ENCODE measurements at places on chromosomes 3 and 15.

- H3K4me1 ChIP-seq = peaks cover 10% of the 10 kb centered on the region
- DNase-seq = peak; percentile 60
- H3K27ac ChIP-seq = peak overlapping the region; percentile 27
- peaks cover 6% of the 10 kb centered on the region for H3K27me3 ChIP-seq
Observed at GRCh38 chr3:197456261-197457091, 99.3 kb downstream of the BDH1 start.

DNA sequence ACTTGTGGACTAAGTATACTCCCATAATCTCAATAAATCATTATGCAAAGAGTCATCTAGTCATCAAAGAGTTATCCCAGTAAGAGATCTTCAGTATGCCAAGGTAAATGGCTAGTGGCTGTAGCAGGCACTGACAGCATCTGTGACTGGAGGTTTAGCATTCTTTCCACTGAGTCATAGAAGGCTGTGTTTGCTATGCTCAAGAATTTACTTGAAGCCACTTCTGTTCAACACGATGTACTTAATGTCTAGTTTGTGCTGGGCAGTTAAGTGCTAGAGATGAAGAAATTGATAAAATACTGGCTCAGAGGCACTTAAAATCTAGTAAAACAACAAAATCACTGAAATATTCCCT is 13.0 kb downstream of the ZBED2 start:
- peaks cover 51% of the 10 kb centered on the region for H3K36me3 ChIP-seq
- H3K27me3 ChIP-seq = no peaks in the 10 kb centered on the region
- H3K4me3 ChIP-seq = no peak overlapping the region
- no peak overlapping the region for H3K27ac ChIP-seq

- no peak overlapping the region for H3K27ac ChIP-seq
- H3K4me3 ChIP-seq = no peak overlapping the region
- no peak for DNase-seq
- H3K36me3 ChIP-seq = no peaks in the 10 kb centered on the region
- no peaks in the 10 kb centered on the region for H3K4me1 ChIP-seq
Observed at GRCh38 chr15:62403164-62403809, 238.2 kb upstream of the C2CD4B start.

- no peaks in the 10 kb centered on the region for H3K4me1 ChIP-seq
- no peak overlapping the region for H3K27ac ChIP-seq
- H3K36me3 ChIP-seq = no peaks in the 10 kb centered on the region
- no peaks in the 10 kb centered on the region for H3K27me3 ChIP-seq
- no peak overlapping the region for H3K4me3 ChIP-seq
Observed at GRCh38 chr3:64818196-64818595, 130.4 kb upstream of the ADAMTS9 start.

GRCh38 chr15:44038755-44039191 is 156.3 kb downstream of the FRMD5 start:
- no peak overlapping the region for H3K27ac ChIP-seq
- H3K27me3 ChIP-seq = no peaks in the 10 kb centered on the region
- no peak overlapping the region for H3K4me3 ChIP-seq
- no peaks in the 10 kb centered on the region for H3K36me3 ChIP-seq

DNA sequence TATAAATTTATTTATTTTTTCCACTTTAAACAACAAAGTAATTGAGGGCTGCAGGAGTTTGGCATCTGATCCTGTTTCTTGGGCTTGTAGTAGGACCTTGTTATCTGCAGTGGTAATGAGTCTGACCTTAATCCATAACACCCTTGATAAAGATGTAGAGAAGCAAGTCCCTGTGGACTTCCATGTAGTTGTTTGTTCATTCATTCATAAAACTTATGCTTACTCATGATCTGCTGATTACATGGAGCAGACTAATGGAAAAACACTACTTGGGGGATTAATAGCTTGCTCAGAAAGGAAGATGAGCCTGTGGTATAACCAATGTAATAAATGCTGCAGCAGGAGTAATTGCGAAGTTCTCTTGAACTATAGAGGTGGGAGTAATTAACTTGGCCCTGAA is 271.5 kb upstream of the TBL1XR1 start:
- no peaks in the 10 kb centered on the region for H3K27me3 ChIP-seq
- no peak overlapping the region for H3K27ac ChIP-seq
- no peaks in the 10 kb centered on the region for H3K36me3 ChIP-seq
- H3K4me1 ChIP-seq = no peaks in the 10 kb centered on the region

DNA sequence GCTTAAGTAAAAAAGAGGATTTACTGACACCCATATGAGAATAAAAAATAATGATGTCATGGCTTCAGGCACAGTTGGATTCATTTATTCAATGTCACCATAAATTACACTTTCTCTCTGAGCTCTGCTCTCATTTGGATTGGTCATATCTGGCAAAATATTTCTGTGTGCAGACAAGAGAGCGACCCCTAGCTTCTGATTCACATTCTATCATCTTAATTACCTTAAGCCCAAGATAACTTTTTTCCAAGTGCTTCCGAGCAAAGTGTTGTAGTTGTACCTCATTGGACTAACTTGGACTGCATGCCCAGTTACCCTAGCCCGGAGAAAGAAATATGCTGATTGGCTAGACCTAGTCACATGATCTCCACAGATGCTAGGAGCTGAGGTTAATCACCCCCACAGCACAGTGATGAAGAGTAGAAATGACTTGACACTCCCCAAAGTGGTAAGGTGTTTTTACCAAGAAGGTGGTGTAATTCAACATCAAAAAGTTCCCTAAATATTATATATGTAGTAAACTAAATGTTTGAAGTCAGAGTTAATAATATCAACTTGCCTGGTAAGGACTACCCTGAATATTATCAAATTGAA is 552.2 kb upstream of the SUCLG2 start:
- no peaks in the 10 kb centered on the region for H3K27me3 ChIP-seq
- no peak for DNase-seq
- H3K36me3 ChIP-seq = no peaks in the 10 kb centered on the region
- no peak overlapping the region for H3K27ac ChIP-seq
- H3K4me3 ChIP-seq = no peak overlapping the region

- H3K4me1 ChIP-seq = no peaks in the 10 kb centered on the region
- H3K27ac ChIP-seq = no peak overlapping the region
- no peak overlapping the region for H3K4me3 ChIP-seq
- DNase-seq = no peak
Observed at GRCh38 chr15:57158589-57158988, 217.7 kb upstream of the CGNL1 start.

Measured in B cell (primary cell).